ENCODE measurements at places on chromosomes 12 and 14.

- DNase-seq, result no peak
Observed at GRCh38 chr14:86450085-86450484, 920.1 kb downstream of the FLRT2 start.

GRCh38 chr14:105336477-105337287 lies 22.1 kb downstream of the PACS2 start:
- DNase-seq, result no peak

- peak; percentile 25 for DNase-seq
Observed at GRCh38 chr12:79686171-79686570, 4.6 kb downstream of the PAWR start.

DNA sequence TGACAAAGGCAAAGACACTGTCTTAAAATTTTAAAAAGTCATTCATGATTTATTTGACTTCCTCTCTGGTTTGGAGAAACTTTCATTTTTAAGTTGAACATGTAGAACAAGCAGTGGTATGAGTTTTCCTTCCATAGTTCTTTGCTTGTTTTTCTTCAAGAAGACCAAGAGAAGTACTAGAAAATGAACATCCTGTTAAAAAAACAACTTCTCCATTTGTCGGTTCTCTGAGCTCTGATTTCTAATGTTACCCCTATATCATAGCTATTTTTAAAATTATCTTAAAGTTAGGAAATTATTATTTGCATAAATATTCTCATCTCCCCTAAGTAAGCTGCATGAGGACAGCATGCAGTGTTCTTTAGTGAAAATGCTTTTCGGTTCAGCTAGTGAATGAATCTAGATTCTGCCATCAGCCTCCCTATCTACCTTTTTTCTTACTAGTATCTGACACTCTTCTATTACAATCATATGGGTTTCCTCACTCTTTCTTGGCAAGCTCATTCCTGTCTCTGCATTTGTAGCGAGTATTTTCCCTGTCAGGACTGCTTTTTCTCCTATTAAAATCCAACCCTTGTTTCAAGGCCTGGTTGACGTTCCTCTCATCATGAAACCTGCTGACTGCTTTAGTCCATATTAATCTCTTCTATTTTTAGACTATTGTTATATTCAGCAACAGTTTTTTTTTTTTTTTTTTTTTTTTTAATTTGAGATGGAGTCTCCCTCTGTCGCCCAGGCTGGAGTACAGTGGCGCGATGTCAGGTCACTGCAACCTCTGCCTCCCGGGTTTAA lies 15.8 kb downstream of the DIP2B start:
- no peak for DNase-seq

GRCh38 chr14:56268039-56268438 lies 149.8 kb downstream of the PELI2 start:
- no peak for DNase-seq

DNA sequence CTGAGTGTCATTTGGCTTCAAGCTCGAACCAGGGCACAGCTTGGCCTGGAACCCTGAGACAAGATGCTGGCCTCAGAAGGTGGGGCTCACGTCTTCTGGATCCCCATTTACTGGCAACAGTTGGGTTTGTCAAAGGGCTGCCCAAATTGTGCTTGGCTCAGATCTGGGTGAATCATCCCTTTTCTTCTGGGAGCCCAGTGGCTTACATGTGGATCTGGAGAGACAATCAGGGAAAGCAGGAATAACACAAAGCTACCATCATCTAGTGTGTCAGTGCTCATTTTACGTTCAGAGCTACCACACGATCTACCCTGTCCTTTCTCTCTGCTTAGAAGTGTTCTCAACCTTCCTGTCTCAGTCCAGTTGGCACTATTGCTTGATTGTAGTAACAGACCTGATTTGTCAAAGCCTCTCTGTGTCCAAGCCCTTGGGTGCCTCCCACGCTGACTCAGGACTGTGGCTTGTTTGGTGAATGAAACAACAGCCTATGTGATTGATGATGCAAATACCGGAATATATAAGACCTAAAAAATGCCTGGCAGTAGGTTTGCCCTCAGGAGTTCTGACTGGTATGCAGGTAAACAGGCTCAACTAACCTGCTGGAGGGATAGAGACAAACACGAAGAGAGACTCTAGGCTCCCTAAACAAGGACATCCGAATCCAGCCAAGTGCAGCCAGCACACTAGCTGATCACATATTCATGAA lies 974.3 kb downstream of the VRK1 start:
- DNase-seq, result peak; percentile 12

DNA sequence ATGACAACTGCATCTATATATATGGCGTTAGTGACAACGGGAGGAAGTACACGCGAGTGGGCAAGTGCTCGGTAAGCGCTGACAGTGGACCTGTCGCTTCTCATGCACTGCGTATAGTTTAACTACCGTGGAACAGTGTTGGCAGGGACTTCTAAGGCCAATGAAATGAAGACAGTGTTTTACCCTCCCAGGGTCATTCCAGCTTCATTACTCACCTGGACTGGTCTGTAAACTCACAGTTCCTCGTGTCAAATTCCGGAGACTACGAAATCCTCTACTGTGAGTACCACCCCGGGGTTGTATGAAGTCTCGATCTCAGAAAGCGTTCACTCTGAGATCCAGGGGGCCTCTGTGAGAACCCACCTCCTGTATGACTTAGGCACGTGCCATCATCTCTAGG lies 129.2 kb upstream of the EVL start:
- DNase-seq, result peak; percentile 29

DNA sequence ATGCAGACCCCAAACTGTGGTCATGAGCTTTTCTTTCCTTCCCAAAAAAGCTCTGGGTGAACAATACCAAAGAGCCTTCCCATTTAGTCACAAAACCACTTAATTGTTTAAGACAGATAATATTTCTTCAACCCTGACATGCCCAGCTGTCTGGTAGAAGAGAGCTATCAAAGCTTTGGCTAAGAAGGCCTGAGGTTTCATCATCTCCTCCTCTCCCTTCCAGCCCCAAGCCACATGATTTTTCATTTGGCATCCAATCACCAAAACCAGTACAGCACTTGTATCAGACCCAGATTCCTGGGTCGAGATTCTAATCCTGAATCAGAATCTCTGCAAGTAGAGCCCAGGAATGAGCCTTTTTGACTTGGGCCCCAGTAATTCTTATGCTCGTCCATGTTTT lies 199.6 kb upstream of the TMEM260 start:
- DNase-seq, result no peak

- no peak for DNase-seq
Observed at GRCh38 chr12:101719566-101719965, 19.7 kb downstream of the SYCP3 start.

DNA sequence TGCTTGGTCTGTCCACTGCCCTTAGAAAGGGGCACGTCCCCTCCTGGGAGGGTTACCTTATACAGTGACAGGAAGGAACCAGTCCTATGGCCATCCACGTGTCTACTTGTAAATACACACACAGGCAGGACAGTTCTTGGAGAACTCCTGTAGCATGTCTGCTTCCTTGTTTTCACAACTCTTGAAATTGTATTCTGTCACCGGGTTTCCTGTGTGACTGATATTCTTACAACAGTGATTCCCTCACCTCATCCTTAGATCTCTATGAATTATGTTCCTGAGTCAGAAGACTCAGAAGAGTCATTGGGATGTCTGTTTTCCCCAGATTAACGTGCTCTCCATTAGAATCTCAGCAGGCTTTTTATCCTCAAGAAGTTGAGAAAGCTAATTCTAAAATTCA lies 44.1 kb upstream of the DYNC1H1 start:
- DNase-seq, result no peak

DNA sequence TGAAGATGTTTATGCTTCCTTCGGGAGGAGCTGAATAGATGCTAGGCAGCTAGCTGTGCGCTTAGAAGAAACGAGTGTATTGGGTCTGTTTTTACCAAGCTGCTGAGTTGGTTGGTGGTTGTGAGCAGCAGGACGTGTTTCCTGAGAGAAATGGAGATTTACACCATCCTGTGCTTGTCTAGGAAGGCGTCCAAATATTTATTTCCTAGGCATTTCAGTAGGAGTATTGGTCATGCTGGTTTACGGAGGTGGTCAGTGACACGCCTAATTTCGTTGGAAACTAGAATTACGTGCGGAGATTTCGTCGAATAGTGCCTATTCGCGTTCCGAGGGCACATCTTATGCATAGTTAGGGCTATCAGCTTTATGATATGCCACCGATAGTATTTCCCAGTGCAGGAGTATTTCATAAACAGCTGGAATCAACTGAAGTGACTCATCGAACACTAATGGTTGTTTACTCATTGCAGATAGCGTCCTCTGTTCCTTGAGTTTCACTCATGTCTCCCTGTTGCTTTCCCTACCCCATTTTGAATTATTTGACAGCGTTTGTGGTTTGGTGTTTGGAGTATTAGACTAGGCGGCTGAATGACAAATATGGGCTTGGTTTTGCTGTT lies 780 bp downstream of the TBC1D15 start:
- DNase-seq, result peak; percentile 64

DNA sequence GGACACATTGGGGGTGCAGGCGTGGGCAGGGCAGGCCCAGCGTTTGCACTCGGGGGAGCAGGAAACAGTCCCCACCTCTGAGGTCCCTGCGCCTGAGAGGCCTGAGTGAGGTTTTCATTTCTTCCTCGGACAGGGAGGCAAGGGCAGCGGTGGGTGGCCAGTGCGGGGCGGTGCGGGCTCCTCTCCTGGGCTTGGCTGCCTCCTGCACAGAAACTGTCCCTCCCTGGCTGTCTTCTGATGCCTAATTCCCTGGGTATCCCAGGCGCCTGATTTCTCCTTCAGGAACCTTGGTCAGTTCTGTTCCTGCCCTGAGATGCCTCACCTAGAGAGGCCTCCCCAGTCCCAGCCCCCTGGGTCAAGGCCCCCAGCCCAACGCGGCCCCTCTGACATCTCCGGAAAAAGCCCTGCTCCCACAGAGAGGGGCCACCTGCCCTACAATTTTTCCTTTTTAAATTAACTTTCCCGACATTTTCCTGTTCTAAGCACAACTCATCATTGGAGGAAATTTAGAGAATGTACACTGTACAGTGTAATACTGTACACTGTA lies 260.3 kb downstream of the ADGRD1 start:
- no peak for DNase-seq

GRCh38 chr14:73783107-73783727 lies 68.4 kb upstream of the PTGR2 start:
- no peak for DNase-seq

GRCh38 chr12:76879710-76880518 lies 1.1 kb upstream of the CSRP2 start:
- DNase-seq, result no peak

DNA sequence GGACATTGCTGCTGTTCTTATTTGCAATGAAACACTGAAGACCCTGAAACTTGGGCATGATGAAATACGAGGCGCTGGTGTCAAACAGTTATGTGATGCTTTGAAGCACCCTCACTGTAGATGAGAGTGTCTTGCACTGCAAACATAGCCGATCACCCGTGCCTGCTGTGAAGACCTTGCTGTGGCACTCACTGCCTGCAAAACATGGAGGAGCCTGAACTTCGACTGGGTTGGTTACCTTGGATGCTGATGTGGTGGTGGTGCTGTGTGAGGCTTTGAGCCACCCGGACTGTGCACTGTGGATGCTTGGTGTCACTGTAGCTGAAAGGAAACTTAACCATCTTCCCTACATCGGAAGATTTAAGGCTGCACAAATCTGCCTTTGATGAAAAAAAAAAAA lies 162.9 kb downstream of the GLT1D1 start:
- no peak for DNase-seq
